ENCODE measurements at places on chromosomes 4 and X.

- no peak for DNase-seq
Measured at GRCh38 chr4:133152831-133153481, 3.9 kb downstream of the PCDH10 start.

DNA sequence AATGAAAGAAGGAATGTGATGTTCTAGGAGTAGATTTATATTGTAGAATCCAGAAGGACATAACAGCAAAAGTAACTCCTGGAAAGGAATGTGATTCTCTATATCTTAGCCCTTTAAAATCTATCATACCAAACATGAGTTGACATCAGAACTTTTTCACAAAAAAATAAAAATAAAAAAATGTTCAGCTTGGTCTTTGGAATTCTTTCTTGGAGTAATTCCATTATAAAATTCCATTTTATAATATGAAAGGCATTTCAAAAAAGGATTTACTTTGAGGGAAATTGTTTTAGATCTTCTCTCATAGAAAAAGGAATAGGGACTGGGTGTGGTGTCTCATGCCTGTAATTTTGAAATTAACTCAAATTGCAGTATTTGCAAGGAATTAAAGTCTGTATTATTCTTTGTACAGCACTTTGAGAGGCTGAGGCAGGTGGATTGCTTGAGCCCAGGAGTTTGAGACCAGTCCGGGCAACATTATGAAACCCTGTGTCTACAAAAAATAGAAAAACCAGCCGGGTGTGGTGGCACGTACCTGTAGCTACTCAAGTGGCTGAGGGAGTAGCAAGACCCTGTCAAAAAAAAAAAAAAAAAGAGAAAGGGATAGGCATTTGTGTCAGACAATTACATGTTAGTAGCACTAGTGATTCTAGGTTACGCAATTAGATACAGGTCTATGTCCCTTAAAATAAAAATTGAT is 134.9 kb downstream of the SLC4A4 start:
- no peak for DNase-seq

DNA sequence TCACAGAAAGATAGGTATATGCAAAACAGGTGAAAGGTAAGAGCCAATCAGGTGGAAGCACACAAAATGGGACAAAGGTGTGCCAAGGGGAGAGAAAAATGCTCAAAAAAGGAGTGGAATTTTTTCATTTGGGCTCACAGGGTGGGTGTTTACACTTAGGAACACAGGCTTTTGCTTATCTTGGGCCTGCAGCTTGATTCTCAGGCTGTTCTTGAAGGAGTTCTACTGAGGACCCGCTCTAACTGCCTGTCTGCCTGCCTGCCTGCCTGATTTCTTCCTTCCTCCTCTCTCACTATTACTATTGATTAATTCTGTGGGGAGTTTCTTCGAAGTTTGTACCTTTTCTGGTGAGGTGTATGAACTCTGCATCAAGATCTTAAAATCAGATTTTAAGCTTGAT is 120.3 kb upstream of the CTSO start:
- no peak for DNase-seq

DNA sequence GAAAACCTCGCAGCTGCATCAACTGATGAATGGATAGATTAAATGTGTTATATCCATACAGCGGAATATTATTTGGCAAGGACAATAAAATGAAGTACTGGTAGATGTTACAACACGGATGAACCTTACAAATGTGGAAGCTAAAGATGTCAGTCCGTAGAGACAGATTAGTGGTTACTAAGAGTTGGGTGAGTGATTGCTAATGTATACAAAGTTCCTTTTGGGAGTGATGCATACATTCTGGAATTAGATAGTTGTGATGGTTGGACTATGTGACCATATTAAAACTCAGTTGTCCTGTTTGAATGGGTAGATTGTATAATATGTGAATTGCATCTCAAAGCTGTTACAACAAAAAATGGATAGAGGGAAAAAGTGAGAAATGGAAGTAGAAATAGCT is 2.8 kb downstream of the FIP1L1 start:
- no peak for DNase-seq

DNA sequence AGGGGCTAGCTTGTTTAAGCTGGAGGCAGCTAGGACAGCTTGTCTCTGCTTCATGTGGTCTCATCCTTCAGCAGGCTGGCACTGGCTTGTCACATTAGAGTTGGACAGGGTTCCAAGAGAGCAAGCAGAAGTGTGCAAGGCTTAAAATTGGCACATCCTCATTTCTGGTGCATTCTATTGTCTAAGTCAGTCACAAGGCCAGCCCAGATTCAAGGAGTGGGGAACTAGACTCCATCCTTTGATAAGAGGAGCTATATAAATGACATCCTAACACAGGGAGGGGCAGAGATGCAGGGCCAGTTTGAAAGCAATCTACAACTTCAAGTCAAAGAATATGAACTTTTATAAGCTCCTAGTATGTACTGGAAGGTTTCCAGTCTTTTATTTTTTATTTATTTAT is 313.2 kb downstream of the PTTG2 start:
- no peak for DNase-seq

GRCh38 chr4:123878976-123879375 is 482.4 kb downstream of the SPRY1 start:
- DNase-seq = no peak

Measured in hypothalamus (tissue), 51 donors.